ENCODE measurements at places on chromosomes 12 and 14.
A peak's percentile ranks its signal among the peaks of the same experiment; 100 is the strongest.

GRCh38 chr12:28998662-28999120 is 150.4 kb upstream of the FAR2 start:
- DNase-seq = no peak

DNA sequence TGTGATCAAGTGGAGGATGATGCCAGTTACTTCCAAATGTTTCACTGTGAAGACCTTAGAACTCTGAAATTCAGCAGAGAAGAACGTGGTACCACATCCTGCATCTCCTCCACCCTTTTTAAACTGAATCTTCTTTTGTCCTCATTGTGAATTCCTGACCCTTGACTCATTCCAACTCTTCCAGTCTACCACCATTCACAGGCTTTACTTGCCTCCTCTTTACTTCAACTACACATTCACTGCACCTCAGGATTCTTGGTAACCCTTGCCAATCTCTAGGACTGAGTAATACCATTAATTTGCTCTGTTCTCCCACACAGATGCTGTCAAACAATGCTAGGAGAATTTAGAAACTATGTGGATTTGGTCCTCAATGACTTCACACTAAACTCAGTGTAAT is 37.3 kb downstream of the PPP1R12A start:
- no peak for DNase-seq

- DNase-seq = peak; percentile 27
Measured at GRCh38 chr14:61620130-61620946, 75.0 kb upstream of the HIF1A start.

GRCh38 chr14:52840877-52841276 is 49.5 kb upstream of the GNPNAT1 start:
- DNase-seq = no peak

DNA sequence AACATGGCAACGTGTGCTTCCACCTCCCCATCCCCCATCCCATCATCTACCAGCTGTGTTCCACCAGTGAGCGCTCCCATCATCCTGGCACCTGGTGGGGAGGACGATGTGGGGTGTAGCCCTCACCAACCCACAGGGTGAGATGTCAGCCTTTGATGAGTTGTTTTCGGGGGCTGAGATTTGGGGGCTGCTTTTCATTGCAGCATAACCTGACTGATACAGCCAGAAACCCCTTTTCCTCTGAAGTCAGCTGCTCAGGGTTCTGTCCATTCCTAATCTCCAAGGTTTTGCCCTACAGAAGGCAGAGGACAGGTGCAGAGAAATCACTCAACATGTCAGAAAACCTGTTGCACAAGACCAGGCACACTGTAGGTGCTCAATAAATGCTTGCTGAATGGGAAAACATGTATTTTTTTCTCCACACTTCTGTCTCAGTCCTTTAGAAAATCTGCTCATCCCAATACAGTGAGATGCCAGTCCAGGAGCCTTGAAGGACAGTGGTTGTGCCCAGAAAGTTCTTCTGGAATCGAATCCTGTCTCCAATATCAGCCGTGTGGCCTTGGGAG is 239.8 kb downstream of the RBM19 start:
- no peak for DNase-seq

- DNase-seq = peak; percentile 7
Measured at GRCh38 chr14:94392510-94392935, 4.1 kb upstream of the SERPINA1 start.

DNA sequence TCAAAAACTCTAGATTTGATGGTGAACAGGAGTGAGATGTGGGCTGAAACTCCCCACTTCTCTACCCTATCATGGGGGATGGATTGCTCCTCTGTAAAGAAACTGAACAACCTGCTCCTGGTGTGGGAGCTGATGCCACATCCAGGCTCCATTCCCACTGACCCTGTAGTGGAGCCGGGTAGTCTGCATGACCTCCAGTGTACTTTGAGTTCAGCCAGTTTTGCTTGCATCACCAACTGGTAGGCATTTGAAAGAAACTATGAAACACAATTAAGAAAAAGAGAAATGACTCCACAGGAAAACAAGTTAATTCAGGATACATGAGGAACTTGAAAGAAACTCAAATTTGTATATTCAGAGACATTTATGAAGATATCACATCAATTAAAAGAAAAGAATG is 27.3 kb upstream of the EMP1 start:
- no peak for DNase-seq

DNA sequence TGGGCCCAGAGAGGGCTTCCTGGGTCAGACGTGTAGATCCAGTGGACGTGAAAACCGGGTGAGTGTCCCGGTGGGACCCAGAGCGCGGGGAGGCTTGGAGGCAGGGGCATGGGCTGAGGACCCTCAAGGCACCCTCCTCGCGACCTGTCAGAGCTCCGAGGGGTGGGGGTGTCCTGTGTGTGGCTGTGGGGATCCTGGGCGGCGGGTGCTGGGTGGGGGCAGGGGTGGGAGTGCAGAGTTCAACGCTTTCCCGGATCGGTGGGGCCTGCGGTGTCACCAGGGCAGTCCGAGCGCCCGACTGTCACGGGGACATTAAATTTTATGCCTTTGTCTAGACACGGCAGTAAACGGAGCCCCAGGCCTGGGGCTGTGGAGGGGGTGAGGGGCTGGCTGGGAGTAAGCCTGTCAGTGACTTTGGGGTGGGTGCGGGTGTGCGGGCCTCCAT is 1.0 kb downstream of the TMEM121 start:
- no peak for DNase-seq

GRCh38 chr14:104726600-104727451 is 2.8 kb downstream of the ADSS1 start:
- DNase-seq = no peak

DNA sequence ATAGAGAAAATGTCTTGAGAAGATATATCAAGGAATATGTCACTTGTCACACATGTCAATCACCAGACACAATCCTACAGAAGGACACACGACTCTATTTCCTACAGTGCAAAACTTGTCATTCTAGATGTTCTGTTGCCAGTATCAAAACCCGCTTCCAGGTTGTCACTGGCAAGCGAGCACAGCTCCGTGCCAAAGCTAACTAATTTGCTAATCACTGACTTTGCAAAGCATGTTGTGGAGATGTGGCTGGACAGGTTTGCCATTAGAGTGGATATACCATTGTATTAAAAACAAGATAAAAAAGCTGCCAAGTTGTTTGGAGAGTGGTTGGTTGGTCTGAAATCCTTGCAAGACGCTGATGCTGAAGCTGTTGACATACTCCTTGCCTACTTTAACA is 7.9 kb upstream of the SGPP1 start:
- no peak for DNase-seq

DNA sequence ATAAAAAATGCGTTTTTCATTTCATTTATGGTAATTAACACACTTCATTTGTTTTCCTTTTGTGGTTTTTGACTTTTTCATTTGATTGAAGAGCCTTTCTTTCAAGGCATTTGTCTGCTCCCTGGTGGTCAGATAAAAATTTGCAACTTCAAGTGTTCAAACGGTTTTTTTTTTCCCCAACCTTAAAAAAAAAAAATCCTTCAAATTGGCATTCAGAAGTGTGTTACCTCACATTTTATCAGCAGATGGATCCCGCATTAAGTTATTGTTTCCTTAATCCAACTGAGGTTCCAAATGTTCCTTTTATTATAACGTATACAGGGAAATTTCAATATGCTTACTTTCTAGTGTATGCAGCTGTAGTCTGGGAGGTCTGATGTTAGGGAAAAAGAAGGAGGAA is 47.2 kb downstream of the MYF5 start:
- no peak for DNase-seq

GRCh38 chr12:47391566-47391965 is 311.8 kb upstream of the AMIGO2 start:
- DNase-seq = peak; percentile 41

DNA sequence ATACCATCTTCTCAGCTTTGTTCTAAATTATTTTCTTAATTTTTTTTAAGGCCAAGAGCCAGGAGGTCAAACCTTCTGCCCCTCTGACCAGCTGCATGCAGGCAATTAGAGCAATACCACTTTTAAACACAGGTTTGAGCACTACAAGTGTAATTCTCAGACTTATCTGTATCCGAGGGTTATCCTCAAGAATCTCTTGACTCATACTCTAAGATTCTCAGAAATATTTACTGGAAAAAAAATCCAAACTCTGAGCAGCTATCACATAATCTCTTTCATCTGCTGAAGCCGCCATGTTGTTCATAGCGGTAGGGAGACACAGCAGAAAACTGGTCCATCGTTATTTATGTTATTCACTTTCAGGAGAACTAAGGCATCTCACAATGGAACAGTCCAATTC is 27.4 kb upstream of the PTHLH start:
- DNase-seq = no peak

GRCh38 chr14:64891839-64892375 is 12.2 kb upstream of the SPTB start:
- no peak for DNase-seq

GRCh38 chr12:104964856-104965205 is 6.7 kb upstream of the SLC41A2 start:
- no peak for DNase-seq

GRCh38 chr12:113835433-113835832 is 130.7 kb downstream of the RBM19 start:
- DNase-seq = no peak

DNA sequence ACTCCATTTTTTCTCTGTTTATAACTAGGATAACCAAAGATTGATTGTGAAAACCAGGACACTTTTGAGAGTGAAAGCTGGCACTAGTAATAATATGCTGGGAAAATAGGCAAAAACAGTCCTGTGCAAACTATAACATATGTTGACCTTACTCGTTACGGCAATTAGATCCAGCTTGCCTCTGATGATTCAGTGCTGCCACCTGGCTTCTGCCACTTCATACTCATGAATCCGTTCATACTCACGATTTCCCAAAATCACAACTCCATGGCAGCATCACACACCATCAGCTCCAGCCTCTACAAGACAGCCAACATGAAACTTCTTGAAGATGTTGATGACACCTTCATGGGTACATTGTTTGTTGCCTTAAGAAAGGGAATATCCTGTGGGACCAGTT is 49.1 kb upstream of the CAND1 start:
- DNase-seq = no peak

- DNase-seq = no peak
Measured at GRCh38 chr12:8699714-8700113, 1.9 kb downstream of the RIMKLB start.

- DNase-seq = no peak
Measured at GRCh38 chr12:110531741-110532333, 29.7 kb downstream of the RAD9B start.

- no peak for DNase-seq
Measured at GRCh38 chr12:52362118-52362726, 5.1 kb downstream of the KRT85 start.

GRCh38 chr12:104877103-104877705 is 80.9 kb downstream of the SLC41A2 start:
- peak; percentile 6 for DNase-seq

DNA sequence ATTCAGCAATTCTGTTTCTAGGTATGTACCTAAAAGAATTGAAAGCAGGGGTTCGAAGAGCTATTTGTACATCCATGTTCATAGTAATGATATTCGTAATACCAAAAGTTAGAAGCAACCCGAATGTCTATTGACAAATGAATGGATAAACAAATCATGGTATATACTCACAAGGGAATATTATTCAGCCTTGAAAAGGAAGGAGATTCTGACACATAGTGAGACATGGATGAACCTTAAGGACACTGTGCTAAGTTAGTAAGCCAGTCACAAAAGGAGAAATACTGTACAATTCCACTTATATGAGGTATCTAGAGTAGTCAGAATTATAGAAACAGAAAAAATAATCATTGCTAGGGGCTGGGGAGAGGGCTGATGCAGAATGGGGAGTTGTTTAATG is 4.4 kb upstream of the FBXL14 start:
- no peak for DNase-seq

DNA sequence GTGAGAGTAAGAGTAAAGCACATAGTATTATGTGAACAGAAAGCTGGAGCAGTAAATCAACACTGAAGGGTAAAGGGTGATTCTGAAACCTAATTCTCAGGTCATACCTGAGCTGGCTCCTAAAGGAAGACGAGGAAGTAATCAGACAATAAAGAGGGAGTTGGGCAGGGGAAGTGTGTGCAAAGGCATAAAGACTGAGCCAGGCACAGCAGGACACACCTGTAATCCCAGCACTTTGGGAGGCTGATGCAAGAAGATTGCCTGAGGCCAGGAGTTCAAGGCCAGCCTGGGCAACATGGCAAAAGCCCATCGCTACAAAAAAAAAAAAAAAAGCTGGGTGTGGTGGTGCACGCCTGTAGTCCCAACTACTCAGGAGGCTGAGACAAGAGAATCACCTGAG is 9.6 kb downstream of the ARF3 start:
- no peak for DNase-seq

GRCh38 chr12:106709068-106709511 is 65.4 kb upstream of the RIC8B start:
- no peak for DNase-seq

DNA sequence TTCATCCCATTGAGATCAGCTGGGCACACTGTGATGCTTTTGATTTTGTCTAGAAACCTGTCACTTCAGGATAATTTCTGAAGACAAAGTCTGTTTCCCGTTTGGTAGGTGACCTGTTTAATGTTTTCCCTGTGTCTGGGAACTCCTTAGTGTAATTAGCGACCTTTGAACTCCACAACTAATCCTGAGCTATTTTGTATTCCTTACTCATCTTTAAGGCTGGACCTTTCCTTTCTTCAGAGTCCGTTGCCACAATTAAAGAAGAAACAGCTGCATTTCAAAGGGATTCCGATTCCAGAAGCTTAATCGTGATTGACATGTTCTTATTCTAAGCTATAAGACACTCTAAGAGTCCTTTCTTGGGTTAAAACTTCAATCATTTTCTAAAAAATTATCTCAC is 22.0 kb downstream of the AP5M1 start:
- DNase-seq = no peak

GRCh38 chr14:71333705-71334104 is 426.4 kb downstream of the PCNX1 start:
- DNase-seq = no peak

GRCh38 chr14:24394275-24394674 is 4.5 kb upstream of the NYNRIN start:
- DNase-seq = no peak

DNA sequence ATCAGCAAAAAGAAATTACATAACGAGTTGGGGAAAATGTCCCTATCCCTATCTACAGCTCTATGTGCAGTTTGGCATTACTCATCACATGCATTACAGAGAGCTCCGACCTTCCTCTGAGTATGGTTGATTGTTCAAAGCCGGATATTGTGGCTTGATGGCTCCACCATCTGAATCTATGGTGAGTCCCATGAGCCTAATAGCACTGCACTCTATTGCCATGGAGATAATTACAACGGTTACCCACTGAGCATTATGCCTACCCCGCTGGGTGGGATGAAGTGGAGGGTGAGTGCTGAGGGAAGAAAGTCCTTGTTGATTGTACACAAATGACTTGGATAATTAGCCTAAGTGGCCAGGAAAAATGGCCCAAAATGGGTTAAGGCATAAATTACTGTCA is 800.5 kb downstream of the NRXN3 start:
- DNase-seq = no peak

DNA sequence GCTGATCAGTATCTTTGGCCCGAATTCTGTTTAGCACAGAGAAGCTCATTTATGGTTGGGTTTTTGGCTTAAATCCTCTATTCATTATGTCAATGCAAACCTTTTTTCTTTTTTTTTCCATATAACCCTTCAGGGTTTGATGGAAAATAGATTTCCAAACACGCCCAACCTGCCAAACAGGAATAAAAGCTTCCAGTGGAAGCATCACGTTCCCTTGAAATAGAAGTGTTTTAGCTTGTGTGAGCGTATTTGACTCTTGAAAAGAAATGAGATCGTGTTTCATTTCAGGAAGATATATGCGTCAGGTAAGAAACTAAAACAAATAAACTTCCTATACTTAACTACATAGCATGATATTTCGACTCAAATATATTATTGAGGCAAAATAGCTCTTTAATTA is at the start of gene PIK3C2G:
TSS of gene PIK3C2G (plus strand) at position 246 of the 400 bp plus-strand sequence. CDS start 20,564 bp downstream, outside the sequence.
- no peak for DNase-seq

Data from stimulated activated CD4-positive, alpha-beta T cell treated with anti-CD3 and anti-CD28 coated beads, Interleukin-12 subunit alpha, Interleukin-12 subunit beta, amount 100 ng/mL, for 4 hours (primary cell).